ENCODE measurements at places on chromosomes 5 and 9.

GRCh38 chr5:156589946-156590216, 260.2 kb upstream of the PPP1R2B start:
- no peak for DNase-seq

GRCh38 chr9:87372356-87372851, 125.3 kb upstream of the DAPK1 start:
- no peak for DNase-seq

- no peak for DNase-seq
Observed at GRCh38 chr5:90557871-90558270, 726 bp upstream of the ADGRV1 start.

DNA sequence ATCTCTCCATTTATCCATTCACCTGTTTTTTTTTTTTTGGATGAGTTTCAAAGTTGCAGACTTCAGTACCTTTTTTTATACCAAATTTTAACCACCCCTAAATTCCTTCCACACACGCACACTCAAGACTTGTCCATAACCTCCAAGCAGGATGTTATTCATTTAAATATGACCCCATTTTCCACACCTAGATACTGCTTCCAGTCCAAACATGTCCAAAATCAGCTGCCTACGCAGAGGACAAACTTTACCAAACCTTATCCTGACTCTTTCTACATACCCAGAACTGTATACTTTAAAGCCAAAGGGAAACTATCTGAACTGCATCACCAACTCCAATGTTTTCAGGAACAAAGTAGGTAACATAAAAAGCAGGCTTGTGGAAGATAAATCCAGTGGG, 36.0 kb upstream of the FYB1 start:
- DNase-seq, result no peak

DNA sequence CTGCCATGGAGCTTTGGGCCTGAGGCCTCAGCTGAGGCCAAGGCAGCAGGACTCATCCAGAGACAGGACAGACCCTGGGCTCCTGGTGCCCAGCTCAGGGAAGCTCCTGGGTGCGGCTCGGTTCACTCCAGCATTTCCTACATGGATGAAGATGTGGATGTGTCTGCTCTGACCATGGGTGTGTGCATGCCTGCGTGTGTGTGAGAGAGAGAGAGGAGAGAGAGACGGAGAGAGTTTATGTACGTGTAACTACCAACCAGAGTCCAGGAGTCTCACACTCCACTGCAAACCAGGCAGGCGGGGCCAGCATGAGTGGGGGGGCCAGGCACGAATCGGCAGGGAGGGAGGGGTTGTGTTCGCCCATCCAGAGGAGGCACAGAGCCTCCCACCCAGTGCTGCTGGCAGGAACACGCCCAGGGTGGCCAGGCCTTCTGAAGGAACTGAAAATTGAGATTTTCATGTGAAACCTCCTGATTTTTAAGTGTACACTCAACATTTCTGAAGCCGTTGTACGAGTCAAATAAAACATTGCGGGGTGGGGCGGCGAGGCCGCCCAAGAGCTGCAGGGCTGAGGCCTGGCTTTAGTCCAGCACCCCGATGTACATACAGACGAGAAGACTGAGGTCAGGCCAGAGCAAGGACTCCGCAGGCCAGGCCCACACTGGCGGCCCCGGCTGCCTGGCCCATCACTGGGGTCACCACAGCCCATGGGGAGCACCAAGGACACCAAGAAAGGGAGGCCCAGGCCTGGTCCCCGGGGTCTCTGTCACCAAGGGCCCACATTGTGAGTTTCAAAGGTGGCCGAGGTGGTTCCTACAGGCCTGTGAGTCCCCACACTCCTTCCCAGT, 88.7 kb downstream of the ADAMTS2 start:
- no peak for DNase-seq

- no peak for DNase-seq
Observed at GRCh38 chr5:93887678-93888077, 146.3 kb upstream of the POU5F2 start.

DNA sequence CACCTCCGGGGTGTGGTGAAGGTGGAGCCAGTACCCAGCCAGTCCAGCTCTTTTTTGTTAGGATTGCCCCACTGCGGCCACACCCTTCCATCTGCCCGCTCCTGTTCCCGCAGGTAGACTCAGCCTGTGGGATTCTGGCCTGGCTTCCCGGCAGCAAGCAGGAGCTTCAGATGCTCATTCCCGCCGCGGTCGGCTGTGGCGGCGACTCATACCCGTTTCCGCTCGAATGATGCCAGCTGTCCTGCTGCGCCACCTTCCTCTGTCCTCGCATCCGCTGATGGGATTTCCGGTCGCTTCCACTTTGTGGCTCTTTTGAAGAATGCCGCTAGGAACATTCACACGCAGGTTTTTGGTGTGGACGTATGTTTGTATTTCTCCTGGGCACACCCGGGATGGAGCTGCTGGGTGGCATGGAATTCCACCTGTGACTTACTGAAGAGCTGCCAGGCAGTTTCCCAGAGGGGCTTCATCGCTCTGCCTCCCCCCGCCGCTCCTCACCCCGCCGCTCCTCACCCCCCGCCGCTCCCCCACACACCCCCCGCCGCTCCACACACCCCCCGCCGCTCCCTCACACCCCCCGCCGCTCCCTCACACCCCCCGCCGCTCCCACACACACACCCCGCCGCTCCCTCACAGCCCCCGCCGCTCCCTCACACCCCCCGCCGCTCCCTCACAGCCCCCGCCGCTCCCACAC, 60.3 kb downstream of the TENT4A start:
- DNase-seq, result no peak

GRCh38 chr9:137311986-137312851, 10.1 kb upstream of the NRARP start:
- no peak for DNase-seq

- DNase-seq, result no peak
Observed at GRCh38 chr5:67426961-67427849, 230.6 kb upstream of the CD180 start.

DNA sequence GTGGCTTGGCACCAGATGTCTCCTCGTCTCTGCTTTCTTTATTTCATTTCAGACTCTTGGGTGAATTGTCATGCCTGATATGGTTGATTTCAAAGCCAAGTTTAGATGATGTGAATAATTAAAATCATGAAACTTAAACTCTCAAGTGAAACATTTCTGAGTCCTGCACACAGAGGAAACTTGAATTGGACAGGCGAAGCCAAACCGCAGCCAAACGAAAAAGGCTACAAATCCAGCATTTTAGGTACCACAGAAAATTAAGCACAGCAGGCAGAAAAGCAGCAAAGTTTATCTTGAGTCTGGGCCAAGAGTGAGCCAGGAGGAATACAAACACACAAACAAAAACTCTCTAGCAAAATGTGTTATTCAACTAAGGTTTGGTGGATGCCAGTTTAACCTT, 659.8 kb upstream of the KLF4 start:
- no peak for DNase-seq

DNA sequence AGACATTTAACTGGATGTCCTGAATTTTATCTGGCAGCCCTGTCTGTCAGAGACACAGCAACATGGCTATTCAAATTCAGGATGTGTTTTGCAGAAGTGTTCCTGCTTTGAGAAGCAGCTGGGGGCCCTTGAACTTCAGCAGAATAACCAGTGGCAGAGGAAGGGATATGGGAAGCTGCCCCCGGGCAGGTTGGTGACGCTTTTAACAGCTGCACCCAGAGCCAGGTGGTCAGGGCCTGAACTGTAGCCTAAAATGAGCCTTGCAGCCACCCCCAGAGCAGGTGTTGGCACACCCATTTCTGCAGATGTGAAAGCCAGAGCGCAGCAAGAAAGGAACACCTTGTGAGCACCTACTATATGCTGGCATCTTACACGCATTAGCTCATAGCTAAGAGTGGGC, 128.7 kb upstream of the BOD1 start:
- DNase-seq, result no peak

DNA sequence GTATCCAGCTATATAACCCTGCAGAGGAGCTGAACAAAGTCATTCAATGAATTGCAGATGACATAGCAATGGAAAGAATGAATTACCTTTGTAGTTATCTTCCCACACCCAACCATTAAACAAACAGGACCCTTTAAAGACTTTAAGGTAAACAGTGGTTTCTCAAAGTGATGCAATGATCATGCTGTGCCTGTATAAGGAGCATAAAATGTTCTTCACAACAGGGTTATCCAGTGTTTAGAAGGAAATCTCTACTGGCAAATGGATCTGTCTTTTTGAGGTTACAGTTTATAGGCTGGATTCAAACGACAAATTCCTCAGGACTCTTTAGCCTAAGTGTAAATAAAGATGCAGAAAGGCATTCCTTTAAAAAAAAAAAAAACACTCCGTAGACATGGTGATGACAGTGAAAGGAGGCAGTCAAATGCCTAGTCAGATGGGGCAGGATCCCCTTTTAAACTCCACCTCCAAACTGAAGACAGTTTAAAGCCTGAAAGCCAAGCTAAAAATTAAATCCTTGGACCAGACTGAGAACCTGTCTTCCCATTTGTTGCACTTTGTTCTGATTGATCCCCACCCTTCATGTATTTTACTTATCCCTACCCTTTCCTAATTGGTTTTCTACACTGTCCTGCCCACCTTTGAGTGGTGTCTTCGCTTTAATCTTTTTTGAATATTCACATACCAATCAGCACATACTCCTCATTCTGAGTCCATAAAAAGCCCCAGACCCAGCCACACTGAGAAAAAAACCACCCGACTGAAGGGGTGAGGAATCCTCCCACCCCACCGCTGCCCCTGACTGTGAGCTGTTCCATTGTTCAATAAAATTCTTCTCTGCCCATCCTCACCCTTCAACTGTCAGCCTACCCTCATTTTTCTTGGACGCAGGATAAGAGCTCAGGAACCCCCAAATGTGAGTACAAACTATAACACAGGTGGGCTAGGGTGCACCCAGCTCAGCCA, 761.3 kb upstream of the DMAC1 start:
- no peak for DNase-seq

GRCh38 chr5:60699288-60699608, 718 bp downstream of the DEPDC1B start:
- DNase-seq, result no peak

DNA sequence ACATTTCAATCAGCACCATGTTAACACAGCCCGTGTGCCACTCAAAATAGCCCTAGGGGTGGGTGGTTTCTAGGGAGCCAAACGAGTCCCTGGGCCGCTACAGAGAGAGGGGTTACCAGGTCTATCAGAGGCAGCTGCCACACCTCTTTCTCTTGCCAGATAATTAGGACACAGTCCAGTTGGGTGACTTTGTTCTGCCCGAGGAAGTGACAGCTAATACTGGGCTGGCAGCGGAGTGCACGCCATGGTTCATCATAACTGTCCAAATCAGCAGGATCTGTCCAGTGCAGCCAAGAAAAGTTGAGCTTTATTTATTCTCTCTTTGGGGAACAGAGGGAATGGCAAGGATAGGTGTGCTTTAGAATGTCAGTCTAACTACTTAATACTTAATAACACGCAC, 583.8 kb downstream of the BRINP1 start:
- no peak for DNase-seq

- no peak for DNase-seq
Observed at GRCh38 chr9:101176384-101176783, 147.9 kb downstream of the PLPPR1 start.

DNA sequence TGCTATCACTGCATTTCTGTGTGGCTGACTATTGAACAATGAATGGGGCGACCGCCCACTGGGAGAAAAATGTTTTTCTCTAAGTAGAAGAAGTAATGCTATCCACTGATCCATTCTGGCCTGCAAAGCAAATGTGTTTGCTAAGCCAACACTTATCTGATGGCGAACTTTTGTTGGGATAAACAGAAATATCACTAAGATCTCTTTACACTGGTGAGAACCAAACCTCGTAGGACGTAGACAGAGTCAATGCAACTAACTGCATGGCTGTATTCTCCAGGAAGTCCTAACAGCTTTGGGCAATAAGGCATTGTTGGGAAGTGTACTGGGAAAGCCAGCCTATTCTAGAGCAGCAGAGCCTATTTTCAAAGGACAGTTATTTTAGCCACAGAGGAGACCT, 77.7 kb downstream of the ANKH start:
- DNase-seq, result no peak
